ENCODE measurements at places on chromosomes 3 and 15. TPM values are rescaled to one million over a fixed set of nuclear protein-coding genes. Genes with fewer than 3 reads are reported as not detected.

The SLC6A1 gene
- total RNA-seq = not detected

The PROS1 gene
- total RNA-seq = 70.2 TPM

The SH2D7 gene
- total RNA-seq = not detected

The C3orf85 gene
- not detected for total RNA-seq

The RHCG gene
- total RNA-seq = 0.69 TPM

All from melanocyte of skin (primary cell).